ENCODE measurements at places on chromosomes 5 and 9. TPM values are rescaled to one million over a fixed set of nuclear protein-coding genes. Genes with fewer than 3 reads are reported as not detected.

The ISL1 gene
- 12.0 TPM for total RNA-seq

The BTNL8 gene
- total RNA-seq = not detected

The DPYSL3 gene
- total RNA-seq = 165 TPM

The DMRT3 gene
- total RNA-seq = 2.5 TPM

The PLEKHG4B gene
- 71.2 TPM for total RNA-seq

- no peak for DNase-seq
Measured at GRCh38 chr9:126058011-126058531, 268.6 kb upstream of the MVB12B start.

GRCh38 chr5:169467041-169467771, 116.4 kb upstream of the SPDL1 start:
- DNase-seq = no peak

GRCh38 chr5:20113931-20114330, 125.9 kb upstream of the CDH18 start:
- DNase-seq = no peak

DNA sequence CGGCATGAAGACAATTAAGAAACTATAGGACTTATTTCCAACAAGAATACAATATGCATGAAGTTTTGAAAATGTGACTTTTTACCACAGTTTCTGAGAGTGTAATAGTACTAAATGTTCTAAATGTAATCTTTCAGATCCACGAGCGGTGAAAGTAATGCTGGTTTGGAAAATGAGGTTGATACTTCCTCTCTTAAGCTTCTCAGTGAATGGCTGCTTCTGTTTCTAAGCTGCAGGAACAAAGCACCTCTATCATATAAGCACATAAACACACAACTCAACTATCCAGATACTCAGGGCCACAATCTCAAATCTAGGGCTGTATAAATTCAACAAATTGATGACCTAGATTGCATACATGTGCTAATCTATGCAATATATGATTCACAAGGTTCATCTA, 78.3 kb downstream of the LIFR start:
- no peak for DNase-seq

DNA sequence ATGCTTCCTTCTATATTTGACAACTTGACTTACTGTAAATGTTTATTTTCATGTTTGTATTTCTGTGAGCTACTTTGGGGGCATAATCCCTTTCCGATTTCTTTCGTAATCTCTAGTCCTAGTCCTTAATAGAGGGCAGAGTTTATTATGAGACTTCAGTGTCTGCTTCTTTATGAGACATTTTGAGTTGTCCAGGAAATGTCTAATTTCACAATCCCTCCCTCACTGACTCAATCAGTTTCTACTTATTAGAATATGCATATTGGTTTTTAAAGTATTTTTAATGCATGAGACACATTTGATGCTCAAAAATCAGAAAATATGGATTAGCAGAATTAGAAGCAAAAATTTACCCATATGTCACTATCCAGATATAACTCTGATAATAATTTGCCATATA, 160.9 kb downstream of the FOCAD start:
- no peak for DNase-seq

- no peak for DNase-seq
Measured at GRCh38 chr9:119677811-119678505, 308.7 kb upstream of the BRINP1 start.

DNA sequence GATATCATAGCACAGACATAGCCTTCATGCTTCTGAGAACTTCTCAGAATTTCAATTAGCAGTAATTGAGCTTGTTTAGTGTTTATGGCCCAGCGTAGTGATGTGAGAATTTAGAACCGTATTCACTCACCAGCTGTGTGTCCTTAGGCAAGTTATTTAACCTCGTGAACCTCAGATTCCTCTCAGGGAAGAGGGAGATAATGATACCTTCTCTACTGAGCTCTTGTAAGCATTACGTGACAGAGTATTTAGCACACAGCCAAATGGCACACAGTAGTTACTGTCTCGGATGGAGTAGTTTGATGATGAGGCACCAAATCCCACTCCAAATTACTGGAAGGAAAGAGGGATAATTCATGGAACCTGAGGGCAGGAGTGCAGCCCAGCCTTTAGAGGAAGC, 429.3 kb downstream of the CCDC171 start:
- DNase-seq = no peak

DNA sequence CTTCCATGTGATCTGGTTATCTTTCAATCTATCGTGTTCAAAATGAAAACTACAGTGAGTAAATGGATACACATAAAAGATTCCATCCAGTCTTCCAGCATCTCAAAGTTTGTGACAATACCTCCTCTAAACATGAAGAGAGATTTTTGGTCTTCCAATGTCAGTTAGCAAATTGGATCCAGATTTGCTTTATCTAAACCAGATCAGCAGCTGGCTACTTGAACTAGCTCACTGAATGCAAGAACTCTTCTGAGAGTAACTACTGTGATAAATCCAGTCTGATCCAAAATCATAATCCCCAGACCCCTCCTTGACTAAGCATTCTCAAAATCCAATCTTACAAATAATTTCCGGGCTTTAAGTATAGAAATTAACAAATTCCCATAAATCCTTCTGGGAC, 2177.9 kb upstream of the C9orf72 start:
- DNase-seq = no peak

DNA sequence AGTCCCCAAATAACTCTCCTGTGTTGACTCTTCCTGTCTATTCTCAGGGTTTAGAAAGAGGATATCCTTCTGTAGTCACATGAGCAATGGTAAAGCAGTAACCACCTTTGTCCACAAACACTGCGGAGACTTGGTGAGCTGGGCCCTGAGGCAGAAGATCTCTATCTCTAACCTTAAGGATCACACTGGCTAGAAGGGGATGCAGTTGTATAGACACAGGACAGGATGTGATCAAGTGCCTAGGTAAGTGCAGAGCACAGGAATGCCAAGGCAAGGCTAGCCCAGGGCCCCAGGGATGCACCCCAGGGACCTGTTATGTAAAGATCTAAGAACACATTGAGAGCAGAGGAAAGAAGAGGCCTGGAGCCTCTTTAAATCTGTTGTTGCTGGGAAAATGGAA, 610.5 kb downstream of the IRX1 start:
- DNase-seq = no peak

DNA sequence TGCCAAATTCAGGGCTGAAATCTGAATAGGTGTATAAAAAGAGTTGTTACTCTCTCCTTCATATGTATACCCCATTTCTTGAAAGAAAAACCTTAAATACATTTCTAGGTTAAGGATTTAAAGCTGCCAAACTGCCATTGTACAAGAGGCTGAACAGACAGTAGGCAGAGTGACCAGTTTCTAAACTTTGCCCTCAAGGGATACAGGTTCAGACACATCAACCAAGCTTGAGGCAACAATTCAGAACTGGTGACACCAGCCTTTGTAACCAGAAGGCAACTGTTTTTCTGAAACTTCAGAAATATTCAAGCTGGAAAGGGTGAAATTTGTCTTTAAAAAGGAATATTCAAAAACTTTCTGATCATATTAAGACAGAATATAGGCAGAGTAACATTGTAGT, 47.5 kb downstream of the FAM114A2 start:
- DNase-seq = no peak

GRCh38 chr5:154278908-154279307, 88.4 kb downstream of the GALNT10 start:
- DNase-seq = no peak

- no peak for DNase-seq
Measured at GRCh38 chr9:16325966-16326365, 544.5 kb downstream of the BNC2 start.

- no peak for DNase-seq
Measured at GRCh38 chr5:112113565-112113964, 305.5 kb downstream of the EPB41L4A start.

DNA sequence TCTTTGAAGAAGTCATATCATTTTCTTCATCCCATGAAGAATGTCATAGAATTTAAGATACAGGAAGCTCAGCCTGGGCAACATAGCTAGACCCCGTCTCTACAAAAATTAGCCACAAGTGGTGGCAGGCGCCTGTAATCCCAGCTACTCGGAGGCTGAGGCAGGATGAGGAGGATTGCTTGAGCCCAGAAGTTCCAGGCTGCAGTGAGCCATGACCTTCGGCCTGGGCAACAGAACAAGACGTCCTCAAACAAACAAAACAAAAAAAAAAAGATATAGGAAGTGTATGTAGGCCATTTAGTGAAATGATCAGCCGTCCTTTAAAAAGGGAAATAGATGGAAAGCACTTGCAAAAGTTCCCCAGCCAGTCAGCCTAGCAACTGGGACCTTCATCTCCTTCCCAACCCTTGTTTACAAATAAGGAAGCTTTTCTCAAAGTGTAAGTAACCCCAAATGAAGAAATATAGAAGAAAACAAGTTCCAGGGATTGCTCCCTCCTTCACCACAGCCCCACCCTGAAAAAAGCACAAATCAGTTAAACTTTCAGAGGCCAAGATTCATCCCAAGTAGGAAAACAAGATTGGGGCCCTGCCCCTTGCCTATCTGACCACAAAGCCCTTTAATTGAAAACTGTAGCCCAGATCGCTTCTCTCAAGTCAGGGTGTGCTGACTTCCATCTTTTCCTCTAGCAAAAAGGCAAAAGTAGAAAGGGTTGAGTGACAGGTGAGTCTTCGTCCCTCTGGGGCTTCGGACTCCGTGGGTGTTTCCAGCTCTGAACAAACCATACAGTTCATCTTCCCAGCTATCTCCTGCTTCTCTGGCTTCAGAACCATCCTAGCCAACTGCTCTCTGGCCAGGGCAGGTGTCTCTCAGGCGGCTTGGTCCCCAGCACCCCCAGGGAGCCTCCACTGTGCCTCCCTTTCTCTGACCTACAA, 1.2 kb downstream of the SLC31A2 start:
- no peak for DNase-seq

DNA sequence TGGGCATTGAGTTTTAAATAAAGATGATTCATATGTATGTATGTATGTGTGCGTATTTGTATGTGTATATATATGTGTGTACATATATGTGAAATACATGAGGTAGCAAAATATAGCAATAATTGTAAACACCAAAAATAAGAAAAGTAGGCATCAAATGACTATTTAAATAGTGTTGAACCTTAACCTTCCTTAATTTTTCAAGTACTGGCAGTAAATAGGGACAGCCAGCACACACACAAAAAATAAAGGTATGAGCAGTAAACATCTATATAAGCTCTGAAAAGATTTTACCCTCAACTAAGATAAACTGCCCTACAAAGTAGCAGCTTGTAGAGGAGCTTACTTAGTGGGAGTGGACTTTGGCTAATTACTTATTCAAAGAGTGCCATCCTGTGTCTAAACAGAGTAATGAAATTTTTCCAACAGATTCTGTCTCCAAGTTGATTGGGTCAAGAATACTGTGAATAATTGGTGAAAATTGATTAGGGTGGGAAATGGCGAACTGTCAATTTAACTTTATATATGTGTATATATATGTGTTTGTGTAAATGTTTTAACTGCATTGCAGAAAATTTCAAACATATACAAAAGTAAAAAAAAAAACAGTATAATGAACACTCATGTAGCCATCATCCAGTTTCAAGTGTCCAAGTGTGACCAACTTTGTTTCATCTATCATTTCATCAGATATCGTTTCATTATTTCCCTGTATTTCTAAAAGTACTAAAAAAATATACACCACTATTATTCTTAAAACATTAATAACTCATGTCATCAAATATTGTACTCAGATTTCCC, 2.0 kb upstream of the ADAMTS6 start:
- DNase-seq = no peak

DNA sequence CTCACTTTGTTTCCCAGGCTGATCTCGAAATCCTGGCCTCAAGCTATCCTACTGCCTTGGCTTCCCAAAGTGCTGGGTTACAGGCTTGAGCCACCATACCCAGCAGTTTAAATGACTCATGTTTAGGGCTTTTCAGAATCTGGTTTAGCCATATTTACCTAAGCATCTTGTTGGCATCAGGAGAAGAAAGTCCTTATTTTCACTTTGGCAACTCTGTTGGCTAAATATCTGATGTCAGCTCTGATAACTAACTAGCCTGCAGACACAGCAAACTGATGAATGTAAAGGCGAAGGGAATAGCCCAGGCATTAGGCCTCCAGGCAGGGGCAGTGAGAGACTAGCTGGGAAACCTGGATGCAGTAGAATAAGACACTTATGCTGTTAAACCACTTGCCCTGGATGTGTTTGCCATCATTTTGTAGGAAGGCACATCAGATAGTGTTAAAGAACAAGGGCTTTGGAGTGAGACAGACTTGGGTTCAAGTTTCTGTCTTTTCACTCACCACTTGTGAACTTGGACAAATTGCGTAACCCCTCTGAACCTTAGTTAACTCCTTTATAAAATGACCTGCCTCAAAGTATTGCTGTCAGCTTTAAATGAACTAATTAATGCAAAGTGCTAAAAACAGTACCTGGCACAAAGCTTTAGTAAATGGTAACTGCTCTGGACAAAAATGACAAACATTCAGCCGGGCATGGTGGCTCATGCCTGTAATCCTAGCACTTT, 34.7 kb upstream of the GARNL3 start:
- no peak for DNase-seq

- no peak for DNase-seq
Measured at GRCh38 chr5:29379619-29380018, 1813.9 kb upstream of the CDH6 start.

GRCh38 chr5:149801307-149801990, 71.3 kb downstream of the PPARGC1B start:
- DNase-seq = no peak

- DNase-seq = no peak
Measured at GRCh38 chr5:124859027-124859426, 112.6 kb upstream of the ZNF608 start.
